Suppressor macrophage treated with lipopolysaccharide for 4 hours (primary cell): ENCODE measurements at places on chromosomes 1 and 21.
A peak's percentile ranks its signal among the peaks of the same experiment; 100 is the strongest.

GRCh38 chr1:237670302-237670701, 220.4 kb downstream of the ZP4 start:
- DNase-seq = no peak

- DNase-seq = no peak
These were observed 24.7 kb upstream of the DISP1 start for GRCh38 chr1:222790115-222790514.

GRCh38 chr1:97271916-97272788, 550.6 kb downstream of the PTBP2 start:
- no peak for DNase-seq

DNA sequence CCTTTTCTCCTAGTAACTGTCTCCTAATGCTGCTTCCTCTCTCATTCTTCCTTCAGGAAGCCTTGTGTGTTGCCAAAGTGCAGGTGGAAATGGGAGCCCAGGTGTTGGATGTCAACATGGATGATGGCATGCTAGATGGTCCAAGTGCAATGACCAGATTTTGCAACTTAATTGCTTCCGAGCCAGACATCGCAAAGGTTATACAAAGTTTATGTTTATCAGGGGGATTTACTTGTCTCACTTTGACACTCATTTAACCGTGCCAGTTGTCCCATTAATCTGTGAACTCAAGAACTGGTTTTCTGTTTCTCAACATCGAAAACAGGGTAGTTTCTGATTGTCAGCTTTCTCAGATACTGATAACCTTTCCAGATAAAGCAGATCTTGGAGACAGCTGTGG, 40.4 kb downstream of the MTR start:
- DNase-seq = no peak

DNA sequence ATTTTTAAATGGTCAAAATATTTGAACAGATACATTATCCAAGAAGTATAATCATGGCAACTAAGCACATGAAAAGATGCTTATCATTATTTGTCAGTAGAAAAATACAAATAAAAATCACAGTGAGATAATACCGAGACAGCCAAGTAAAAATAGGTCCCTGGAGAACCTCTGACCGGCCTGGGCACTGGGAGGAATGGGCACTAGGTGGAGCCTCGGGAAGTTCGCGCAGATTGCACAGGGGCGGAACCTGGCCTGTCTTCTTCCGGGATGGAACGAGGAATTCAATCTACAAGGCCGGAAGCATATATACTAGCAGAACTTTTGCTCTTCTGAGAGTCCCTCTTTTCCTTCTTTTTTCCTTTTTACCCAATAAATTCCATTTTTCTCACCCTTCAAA, 148.5 kb upstream of the CHRM3 start:
- no peak for DNase-seq

DNA sequence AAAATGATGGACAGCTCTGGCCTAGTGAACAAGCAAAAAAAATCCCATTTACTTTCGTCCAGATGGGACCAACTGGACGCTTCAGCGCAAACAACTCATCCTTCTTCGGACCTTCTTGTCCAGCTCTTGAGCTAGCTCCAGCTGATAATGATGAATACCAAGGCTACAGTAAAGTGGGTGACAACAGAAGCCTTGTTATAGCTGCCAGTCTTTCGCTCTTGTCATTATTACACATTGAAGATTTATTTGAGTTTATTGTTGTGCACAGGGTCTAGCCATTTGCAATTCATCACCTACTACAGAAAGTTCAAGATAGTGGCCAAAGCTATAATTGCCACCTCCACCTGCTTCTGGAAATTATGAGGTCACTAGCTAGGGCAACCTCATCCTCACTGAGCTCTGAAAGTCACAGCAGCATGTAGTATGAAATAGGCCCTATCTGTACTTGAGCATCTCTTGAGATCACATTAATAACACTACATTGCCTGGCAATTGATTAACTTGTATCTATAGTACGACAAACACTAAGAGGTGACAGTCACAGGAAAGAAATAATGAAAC, 76.9 kb downstream of the GPATCH2 start:
- DNase-seq = no peak

DNA sequence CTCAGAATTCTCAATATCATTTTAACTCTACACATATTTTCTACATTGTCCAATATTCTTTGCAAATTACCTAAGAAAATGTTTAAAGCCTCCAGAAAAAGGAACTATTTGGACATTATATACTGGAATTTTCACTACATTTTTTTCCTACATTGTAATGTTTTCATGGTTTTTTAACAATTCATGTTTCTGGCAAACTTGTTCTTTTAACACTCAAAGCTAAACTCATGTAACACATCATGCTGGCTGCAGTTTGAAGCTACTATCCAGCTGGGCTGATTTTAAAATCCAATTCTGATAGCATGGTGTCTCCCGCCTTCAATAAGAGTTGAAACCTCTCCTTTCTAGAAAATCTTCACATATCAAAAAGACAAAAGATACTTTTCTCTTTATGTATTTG, 52.0 kb downstream of the TGFBR3 start:
- DNase-seq = no peak

DNA sequence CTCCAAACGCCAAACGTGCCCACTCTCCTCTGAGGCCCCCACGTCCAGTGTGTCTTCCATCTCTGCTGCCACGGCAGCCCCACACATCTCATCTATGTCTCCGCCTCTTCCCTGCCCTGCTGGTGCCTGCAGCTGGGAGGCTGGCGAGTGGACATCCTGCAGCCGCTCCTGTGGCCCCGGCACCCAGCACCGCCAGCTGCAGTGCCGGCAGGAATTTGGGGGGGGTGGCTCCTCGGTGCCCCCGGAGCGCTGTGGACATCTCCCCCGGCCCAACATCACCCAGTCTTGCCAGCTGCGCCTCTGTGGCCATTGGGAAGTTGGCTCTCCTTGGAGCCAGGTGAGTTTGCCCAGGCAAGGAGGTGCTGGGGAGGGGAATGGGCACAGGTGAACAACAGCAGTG, 8.6 kb downstream of the ADAMTSL4 start:
- no peak for DNase-seq

GRCh38 chr21:41802684-41803083, 35.8 kb upstream of the RIPK4 start:
- DNase-seq = peak; percentile 23

- no peak for DNase-seq
These were observed 650.0 kb downstream of the SMYD3 start for GRCh38 chr1:245856944-245857531.

- no peak for DNase-seq
These were observed 18.2 kb downstream of the TSNAX start for GRCh38 chr1:231546693-231547092.

GRCh38 chr1:231200388-231201031, 38.7 kb downstream of the TRIM67 start:
- no peak for DNase-seq

- no peak for DNase-seq
These were observed 11.3 kb downstream of the DFFB start for GRCh38 chr1:3868464-3869006.

GRCh38 chr1:28776341-28776740, 35.6 kb upstream of the OPRD1 start:
- no peak for DNase-seq

GRCh38 chr21:42120903-42121535, 49.9 kb downstream of the UMODL1 start:
- DNase-seq = no peak

DNA sequence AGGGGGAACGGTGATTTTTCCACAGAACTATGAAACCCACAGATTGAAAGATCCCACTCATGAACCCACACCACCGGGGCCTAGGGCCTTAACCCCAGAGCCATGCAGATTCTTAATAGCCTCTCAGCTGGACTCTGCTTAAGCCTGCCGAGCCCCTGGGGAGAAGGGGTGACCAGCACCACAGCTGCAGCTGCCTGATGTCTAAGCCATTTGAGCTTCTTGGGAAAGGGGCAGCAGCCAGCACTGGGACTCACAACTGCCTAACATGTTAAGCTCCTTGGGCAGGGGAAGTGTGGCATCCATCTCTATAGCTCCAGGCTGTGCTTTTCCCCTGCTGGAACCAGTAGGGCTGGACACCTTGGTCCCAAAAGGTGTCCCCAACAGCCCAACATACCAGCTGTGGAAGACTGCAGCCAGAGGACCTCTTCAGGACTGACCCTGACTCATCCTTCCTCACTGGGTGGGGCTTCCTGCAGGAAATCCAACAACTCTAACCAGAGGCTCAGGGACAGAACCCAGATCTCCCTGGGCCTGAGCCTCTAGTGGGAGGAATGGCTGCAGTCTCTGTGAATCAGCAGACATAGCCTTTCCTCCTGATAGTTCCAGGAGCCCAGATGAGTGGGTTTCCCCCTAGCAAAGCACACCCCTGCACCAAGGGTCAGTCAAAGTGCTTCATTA, 34.6 kb upstream of the FMO3 start:
- DNase-seq = no peak

- peak; percentile 65 for DNase-seq
These were observed 16.5 kb downstream of the CCDC30 start for GRCh38 chr1:42479621-42480020.

DNA sequence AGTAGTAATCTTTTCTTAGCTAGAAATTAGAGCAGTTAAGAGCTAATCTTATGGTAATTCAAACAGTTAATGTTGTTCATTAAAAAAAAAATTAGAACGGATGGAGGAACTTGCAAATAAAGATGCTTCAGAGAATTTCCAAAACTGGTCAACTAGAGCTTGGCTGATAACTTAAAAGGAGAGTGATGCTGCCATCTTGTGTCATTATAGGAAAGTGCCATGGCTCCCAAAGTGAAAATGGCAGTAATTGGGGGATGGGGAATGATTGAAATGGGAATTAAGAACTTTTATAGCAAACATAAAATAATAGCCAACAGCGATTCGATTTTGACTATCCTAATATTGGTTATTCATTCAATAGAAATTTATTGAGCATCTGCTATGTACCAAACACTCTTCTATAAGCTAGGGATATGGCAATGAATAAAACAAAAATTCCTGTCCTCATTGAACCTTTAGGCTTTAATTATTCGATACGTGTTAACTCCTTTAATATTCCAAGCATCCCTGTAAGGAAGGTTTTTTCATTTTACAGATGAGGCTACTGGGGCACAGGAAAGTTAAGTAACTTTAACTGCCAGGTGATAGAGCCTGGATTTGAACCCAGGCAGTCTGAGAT, 5.7 kb upstream of the PLPP3 start:
- peak; percentile 73 for DNase-seq

- no peak for DNase-seq
These were observed 18.2 kb downstream of the HTR6 start for GRCh38 chr1:19682901-19683300.

DNA sequence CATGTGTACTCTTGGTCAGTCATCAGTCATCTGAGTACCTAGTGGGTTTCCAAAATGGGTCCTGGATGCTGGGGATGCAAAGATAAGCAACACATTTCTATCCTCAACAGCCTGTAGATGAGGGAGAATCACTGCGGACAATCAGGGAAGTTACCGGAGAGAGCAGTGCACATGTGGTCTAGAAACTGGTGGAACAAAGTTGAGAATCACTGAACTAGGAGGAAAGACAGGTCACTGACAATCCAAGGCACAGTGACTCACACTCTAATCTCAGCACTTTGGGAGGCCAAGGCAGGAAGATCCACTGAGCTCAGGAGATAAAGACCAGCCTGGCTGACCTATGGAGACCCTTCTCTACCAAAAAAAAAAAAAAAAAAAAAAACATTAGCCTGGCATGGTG, 31.4 kb upstream of the LGALS8 start:
- no peak for DNase-seq

- DNase-seq = peak; percentile 57
These were observed 74.2 kb downstream of the DTL start for GRCh38 chr1:212109728-212110127.

DNA sequence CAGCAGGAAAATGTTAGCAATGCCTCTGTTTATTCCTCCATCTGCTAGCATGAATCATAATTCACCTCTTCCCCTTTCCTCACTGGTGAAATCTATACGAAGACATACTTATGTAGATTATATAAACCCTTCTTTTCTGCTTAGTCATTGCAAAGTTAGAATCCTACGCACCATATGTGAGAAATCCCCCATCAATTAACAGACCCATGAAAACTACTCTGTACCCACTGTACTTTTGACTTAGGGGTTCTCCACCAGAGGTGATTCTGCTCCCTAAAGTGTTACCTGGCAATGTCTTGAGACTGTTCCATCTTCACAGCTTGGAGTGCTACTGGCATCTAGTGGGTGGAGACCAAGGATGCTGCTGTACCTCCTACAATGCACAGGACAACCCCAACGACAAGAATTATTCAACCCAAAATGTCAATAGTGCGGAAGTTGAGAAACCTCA, 49.6 kb upstream of the KCTD3 start:
- no peak for DNase-seq

- DNase-seq = no peak
These were observed 10.1 kb downstream of the EPHA2 start for GRCh38 chr1:16145662-16146278.

DNA sequence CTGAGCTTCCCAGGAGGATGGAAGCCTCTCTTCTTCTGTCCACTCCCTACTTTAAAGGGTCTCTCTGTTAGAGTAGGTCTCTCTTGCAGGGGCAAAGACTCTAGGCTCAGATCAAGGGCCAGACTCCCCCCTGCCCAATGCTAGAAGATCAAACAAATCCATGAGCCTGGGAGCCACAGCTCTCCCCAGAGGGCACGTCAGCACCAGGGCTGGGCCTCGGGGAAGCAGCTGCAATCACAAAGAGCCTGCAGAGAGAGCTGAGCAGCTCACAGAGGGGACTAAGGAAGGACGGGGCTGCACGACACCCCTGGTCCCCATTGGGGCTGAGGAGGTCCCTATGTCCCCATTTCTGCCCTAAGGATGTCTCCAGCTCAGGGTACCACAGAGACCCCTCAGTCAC, 3.9 kb downstream of the CNTN2 start:
- no peak for DNase-seq

DNA sequence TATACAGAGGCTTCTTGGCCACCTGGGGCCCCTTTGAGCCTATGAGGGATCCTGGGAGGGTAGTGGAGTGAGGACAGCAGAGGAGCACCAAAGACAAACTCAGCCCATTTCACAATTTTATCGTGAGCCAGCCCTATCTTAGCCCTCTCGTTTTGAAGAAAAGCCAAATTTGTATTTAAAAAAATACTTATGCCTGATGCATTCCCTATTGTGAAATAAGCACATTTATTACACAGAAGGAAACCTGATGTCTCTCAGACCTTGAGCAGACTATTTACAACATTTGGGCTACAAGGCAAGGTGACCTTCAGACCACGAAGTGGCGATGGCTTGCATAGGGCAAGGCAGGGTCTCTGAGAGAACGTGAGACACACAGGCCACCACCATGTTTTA, 41.3 kb upstream of the H6PD start:
- DNase-seq = no peak

- peak; percentile 90 for DNase-seq
These were observed 8.5 kb upstream of the CTRC start for GRCh38 chr1:15429701-15430149.

- DNase-seq = no peak
These were observed 55.8 kb downstream of the H3-3A start for GRCh38 chr1:226118357-226118756.

- no peak for DNase-seq
These were observed 15.2 kb downstream of the RIPK4 start for GRCh38 chr21:41751611-41752011.

- DNase-seq = no peak
These were observed 29.4 kb downstream of the MIER1 start for GRCh38 chr1:66954208-66954607.
